ENCODE measurements at places on chromosomes 6 and 20.

- DNase-seq, result no peak
Observed at GRCh38 chr6:165186441-165187205, 122.8 kb downstream of the C6orf118 start.

- DNase-seq, result no peak
Observed at GRCh38 chr6:21118216-21118780, 475.3 kb upstream of the SOX4 start.

DNA sequence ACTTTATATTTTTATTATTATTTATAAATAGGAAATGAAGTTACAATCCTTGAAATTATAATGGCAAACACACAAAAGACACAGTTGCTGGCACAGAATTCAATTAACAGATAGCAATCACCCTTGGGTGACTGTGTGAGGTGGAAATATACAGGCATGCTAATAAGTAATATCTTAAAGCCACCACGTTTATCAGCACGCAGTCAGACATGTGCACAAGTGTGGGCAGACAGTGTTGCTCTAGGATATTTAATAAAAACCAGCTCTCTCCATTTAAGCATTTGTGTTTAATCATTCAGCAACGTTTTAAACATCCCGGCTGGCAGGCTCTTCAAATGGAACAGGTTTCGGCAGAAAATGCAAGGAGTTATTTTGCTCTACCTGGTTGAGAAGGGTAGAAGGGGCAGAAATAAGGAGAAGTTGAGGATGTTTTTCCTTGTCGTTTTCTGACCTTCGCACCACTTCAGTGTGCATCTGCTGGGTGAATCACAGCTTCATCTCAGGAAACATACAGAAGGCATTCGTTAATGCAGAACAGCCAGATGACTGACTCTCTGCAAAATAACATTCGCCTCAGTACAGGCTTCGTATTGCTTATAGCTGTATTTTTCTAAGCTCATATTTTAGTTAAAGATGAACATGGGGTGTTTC lies 585.1 kb downstream of the QKI start:
- no peak for DNase-seq

DNA sequence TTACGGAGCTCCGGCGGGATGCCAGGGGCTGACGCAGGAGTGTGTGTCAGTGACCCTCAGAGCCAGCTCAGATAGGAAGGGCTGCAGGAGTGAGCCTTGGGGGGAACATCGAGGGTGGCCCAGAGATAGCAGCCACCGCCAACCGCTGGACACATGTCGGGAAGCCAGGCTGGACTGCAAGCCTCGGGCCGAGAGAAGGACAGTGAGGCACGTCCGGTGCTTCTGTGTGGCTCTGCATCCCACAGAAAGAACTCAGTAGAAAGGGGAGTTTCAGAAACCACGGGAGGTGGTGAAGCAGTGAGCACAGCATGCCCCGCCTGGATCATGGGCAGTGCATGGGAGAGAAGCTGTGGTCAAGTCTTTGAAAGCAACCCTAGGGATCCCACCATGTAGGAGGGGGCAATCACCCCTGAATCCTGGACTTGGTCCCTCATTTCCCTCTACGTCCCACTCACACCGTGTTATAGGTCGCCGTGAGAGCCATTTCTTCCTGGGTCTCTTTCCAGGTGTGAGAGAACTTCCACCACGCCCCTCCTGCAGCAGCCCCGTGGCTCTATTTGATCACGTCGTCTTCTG lies 383.7 kb upstream of the CDH4 start:
- no peak for DNase-seq

- DNase-seq, result no peak
Observed at GRCh38 chr6:6543181-6543879, 45.2 kb upstream of the LY86 start.

- DNase-seq, result no peak
Observed at GRCh38 chr6:83709748-83710050, 798 bp upstream of the SNAP91 start.

- DNase-seq, result no peak
Observed at GRCh38 chr20:37673444-37673843, 20.4 kb upstream of the CTNNBL1 start.

GRCh38 chr20:47262365-47263013 lies 94.0 kb downstream of the ZMYND8 start:
- DNase-seq, result no peak

DNA sequence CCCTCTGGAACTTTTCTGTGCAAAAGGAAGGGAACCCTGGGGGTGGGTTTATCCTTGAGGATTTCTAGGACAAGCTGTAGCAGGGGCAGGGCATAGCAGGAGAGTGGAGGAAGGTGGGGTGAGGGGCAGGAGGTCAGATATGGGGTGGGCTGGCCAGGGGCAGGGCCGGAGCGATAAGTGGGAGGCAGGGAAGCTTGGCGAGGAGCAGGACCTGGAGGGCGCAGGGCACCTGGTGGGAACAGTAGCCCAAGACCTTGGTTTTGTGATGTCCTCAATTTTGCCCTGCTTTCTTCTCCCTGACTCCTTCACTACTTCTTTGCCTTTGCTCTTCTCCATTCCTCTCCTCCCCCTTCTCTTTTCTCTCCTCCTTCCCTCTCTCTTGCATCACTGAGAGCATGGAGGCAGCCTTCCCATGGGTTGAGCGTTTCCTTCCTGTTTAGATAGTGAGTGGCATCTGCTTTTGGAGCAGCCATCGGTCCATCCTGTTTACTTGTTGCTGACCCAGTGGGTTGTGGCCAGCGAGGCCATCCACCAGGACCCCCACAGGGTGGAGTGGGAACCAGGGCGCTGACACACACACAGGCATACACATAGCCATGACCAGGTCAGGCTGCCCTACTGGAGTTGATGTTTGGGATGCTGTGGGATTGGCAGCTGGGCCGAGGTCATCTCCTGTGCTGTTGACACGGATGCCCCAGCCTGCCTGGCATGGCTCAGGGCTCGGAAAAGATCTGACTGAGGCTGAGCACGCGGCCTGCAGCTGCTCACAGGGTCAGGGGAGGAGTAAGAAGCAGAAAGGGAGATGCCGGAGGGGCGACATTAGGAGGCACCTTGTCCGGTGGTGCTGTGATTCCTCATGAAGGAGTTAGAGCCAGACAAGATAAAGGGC lies 121.0 kb upstream of the RNF24 start:
- no peak for DNase-seq

GRCh38 chr6:1240766-1241318 lies 71.1 kb upstream of the FOXQ1 start:
- no peak for DNase-seq

DNA sequence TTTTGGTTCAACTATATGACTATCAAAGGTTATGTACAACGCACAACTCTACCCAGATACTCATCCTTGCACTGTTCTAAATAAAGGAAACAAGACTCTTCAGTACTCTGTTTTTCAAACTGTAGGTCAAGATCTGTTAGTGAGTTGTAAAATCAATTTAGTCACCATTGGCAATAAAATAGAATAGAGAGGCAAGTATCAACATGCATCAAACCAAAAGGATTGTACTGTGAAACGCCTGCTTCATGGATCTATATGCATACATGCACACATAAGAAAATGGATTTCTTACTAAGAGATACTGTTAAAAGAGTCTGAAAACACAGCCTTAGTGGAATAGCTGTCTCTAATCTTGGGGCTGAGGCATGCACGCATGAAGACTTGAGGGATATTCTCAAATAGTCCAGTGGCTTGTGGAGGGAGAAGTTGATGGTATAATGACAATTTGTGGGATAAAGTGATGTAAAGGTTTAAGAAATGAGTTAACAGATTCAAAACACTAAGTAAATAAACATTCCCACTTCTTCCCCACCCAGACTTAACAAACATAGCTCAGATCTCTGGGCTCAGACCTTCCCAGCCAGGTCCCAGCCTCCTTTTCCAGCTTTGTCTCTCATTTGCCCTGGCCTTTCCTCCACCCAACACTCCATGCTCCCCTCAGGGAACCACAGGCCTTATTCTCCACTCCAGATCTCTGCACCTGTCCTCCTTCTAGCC lies 10.7 kb upstream of the LZTS3 start:
- DNase-seq, result no peak

- DNase-seq, result no peak
Observed at GRCh38 chr6:109738255-109738654, 47.2 kb downstream of the FIG4 start.

DNA sequence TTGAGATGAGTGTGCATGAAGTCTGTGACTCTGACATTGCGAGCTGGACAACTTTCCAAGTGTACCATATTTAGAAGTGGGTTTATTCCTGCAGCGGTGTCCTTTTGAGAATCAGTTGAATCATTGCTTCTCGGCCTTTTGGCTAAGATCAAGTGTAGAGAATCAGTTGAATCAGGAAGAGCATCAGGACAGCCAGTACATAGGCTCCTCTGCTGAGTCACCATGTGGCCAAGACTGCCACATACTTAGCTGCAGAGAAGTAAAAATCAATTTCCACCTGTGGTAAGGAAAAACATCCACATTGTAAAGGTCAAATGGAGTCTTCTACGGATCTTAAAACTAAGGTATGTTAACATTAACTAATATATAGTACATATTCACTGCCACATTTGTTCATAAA lies 428.4 kb upstream of the MARCKS start:
- no peak for DNase-seq

DNA sequence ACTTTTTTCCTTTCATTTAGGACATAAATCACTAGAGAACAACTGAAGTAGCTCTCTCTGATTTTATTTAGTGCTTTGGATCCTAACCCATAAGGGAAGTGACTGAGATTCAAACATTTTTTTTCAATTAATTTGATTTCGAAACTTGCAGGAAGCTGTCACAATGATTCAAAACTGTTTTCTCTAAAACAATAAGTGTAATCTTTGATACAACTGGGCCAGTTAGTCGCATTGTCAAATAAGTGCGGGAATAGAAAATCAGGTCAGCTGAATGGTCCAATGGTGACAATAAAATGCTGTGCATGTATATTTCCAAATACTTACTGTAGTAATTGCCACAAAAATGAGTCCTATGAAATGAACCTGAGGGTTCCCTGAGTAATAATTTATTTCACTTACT lies 930.8 kb downstream of the TFAP2A start:
- DNase-seq, result no peak

DNA sequence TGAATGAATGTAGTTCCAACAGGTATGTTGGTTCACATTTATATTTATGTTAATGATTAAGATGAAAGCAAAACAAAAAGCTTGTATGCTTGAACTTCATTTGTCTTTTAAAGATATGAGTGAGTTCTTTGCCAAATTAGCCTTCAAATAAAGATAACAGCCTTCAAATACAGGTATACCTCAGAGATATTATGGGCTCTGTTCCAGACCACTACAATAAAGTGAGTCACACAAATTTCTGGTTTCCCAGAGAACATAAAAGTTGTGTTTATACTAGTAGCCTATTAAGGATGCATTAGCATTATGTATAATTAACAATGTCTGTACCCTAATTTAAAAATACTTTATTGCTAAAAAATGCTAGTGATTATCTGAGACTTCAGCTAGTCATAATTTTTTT lies 245.3 kb upstream of the MAN1A1 start:
- no peak for DNase-seq

DNA sequence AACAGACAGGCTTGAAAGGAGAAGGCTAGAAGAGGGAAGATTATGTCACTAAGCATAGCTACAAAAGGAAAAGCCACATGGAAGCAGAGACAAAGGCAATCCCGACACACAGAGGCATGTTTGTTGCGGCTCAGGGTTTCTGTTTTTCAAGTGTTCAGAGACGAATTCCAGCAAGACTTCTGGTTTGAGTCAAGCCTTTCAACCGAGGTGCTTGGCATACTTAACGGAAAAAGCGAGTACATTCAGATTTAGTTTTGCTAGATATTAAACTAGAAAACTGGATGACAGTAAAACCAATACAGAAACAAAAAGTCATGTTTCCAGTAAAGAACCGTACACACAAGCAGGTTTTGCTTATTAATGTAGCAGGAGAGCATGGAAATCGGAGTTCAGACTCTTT lies 27.2 kb downstream of the MCUR1 start:
- DNase-seq, result no peak

GRCh38 chr6:167497428-167498056 lies 172.7 kb downstream of the TTLL2 start:
- no peak for DNase-seq
